SK-N-SH (cell line): ENCODE measurements at places on chromosomes 5 and 9. TPM values are rescaled to one million over a fixed set of nuclear protein-coding genes. Genes with fewer than 3 reads are reported as not detected.

DNA sequence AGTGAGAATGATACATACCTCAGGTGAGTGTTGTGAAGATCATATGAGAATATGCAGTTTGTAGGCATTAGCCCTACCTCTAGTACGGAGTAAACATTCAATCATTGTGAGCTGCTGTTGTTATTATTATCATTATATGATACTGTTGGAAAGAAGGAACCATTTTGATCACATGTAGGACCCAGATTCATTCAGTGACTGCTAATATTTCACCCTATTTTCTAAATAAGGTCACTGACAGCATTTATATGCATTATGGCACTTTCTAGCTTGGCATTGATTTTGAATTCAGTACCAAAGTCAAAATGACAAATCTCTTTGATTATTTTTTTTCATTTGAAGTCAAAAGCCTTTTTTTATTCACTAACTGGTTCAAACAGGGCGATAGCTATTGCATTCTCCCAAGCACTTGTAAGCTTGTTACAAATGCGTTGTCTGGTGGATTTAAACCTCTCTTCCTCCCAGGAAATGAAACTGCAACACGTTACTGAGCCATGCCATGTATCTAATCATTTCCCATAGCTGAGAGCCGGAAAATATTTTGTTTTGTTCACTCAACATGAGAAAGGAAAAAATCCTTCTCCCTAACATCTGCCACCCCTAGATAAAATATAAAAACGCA, 320.8 kb upstream of the SGCD start:
- no peak overlapping the region for H3K27ac ChIP-seq
- no peaks in the 10 kb centered on the region for H3K27me3 ChIP-seq
- H3K4me1 ChIP-seq, result no peaks in the 10 kb centered on the region
- H3K36me3 ChIP-seq, result no peaks in the 10 kb centered on the region
- no peak overlapping the region for H3K4me3 ChIP-seq

DNA sequence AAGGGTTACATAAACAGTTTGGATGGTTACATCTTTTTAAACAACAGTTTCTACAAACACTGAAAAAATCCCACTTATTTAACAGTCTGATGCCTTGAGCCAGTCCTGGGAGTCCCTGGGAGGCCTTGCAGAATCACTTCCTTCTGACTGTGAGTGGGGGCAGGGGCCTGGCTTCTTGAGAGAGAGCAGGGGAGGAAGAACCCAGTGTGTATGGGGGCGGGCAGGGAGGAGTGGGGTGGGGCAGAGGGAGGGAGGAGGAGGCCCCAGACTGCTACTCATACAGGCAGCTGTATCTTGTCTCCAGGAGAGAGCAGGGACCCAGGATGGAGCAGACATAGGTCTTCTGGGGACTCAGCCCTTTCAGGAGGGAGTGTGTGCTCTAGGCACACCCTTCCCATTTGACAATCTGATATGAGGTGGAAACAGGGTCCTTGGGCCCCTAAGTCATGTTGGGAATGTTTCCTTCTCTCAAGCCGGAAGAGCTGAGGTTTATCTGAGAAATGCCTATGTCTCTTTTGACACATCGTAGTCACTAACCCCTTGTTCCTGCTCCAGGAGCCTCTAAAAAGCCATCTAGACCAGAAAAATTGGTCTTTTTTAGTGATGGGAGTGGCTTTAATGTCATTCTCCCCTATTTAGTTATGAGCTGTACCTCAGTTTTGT, 52.8 kb downstream of the IRF1 start:
- no peaks in the 10 kb centered on the region for H3K36me3 ChIP-seq
- no peaks in the 10 kb centered on the region for H3K27me3 ChIP-seq
- no peak overlapping the region for H3K4me3 ChIP-seq
- peaks cover 3% of the 10 kb centered on the region; the same call in 1 of the 2 replicates for H3K4me1 ChIP-seq
- DNase-seq, result no peak

DNA sequence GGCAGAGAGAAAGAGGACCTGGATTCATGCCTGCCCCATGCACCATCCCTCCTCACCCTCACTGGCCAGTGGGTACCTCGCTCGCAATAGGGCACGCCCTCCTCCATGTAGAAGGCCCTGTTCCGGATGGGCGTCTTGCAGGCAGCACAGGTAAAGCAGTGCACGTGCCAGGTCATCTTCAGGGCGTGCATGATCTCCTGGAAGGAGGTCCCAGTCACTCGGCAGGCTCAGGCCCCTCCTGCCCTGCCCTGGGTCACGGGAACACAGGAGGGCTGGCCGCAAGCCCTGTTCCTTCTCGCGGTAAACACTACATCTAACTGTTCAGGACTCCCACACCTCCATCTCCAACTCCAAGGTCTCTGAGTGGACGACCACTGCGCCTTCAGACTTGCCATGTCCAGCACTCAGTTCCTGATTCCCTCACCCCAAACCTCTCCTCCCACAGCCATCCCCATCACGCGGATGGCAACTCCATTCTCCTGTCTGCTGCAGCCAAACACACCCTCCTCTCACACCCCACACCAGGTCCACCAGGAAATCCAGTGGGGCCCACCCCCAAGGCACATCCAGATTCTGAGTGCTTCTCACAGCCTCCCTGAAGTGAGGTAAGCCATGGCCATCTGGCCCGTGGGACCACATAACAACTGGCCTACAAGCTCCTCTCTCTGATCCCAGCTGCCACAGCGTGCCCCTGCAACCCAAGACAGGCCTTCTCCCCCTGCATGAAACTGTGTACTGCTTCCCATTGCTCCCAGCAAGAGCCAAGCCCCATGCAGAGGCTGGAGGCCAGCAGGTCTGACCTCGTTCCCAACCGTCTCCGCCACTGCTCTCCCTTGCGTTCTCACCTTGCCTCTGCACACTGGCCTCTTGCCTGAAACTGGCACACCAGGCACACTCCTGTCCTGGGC, 10.8 kb upstream of the DBN1 start:
- no peak overlapping the region for H3K4me3 ChIP-seq
- H3K27me3 ChIP-seq, result no peaks in the 10 kb centered on the region
- peaks cover 51% of the 10 kb centered on the region; the same call in 1 of the 2 replicates for H3K4me1 ChIP-seq

DNA sequence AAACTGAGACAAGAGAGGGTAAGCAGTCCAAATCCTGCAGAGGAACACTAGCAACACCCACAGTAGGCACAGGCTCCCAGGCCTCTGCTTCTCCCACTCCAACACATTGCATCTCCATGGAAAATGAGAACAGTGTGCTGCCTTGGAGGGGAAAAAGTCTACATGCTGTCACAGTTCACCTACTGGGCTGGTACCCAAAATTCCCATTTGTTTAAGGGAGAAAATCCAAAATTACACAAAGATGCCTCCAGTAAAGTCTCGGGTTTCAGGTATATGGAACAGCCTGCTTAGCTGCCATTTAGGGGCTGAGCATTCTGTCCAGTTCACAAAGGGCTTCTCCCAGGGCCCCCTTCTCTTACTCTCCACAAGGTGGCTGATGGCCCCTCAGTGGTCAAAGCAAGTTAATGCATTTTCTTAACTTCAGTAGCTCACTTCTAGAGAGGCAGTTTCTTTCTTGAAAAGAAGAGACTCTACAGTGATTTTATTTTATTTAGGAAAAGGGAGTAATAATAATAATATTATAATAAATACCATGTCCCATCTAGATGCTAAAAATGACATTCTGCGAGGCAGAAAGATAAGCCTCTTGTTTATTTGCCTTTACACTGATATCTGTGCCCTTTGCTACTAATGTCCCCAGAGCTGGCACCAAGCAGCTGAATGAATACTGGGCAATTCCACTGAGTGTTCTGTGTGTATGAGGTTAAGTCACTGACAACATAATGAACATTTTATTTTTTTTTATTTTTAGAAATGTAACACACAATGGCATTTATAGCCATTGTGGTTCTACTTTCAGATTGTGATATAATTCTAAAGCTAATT, 89.4 kb downstream of the RGS7BP start:
- H3K4me1 ChIP-seq, result no peaks in the 10 kb centered on the region
- peaks cover 16% of the 10 kb centered on the region; the same call in 1 of the 2 replicates for H3K27me3 ChIP-seq
- H3K4me3 ChIP-seq, result no peak overlapping the region
- H3K27ac ChIP-seq, result no peak overlapping the region

DNA sequence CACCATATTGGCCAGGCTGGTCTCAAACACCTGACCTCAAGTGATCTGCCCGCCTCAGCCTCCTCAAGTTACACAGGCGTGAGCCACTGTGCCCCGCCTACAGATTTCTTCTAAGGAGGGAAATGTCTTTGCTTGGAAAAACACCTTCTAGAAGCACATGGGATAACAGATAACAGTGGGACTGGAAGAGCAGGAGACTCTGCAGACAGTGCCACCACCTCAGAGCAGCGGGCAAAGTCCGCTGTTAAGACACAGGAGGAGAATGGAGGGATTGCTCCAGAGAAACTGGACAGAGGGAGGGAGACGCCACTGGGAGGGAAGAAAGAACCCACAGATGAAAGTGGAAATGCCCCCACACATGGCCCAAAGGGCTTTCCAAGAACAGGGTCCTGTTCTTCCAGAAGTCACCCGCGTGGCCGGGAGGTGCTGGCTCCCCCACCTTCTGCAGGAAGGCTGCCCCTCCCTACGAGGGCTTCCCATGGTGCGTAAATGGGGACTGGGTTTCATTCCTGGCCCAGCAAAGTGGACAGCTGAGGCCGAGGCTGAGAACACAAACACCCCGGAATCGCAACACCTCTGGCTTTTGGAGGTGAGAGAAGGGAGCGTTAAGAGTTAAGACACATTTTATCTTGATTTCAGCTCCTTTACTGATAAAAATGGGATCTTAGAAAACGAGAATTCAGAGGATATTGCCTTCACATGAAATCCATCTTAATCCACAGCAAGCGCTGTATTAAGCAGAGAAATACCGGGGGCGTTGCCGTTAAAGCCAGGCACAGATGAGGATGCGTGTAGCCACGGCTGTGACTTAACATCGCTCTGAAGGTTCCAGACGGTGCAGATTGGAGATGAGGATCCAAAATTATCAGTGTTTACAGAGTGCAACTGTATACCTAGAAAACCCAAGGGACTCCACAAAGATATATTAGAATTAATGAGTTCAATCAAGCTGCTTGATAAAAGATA, 11.2 kb downstream of the ADAMTS2 start:
- no peaks in the 10 kb centered on the region for H3K36me3 ChIP-seq
- H3K27ac ChIP-seq, result no peak overlapping the region
- no peak for DNase-seq
- no peak overlapping the region for H3K4me3 ChIP-seq

DNA sequence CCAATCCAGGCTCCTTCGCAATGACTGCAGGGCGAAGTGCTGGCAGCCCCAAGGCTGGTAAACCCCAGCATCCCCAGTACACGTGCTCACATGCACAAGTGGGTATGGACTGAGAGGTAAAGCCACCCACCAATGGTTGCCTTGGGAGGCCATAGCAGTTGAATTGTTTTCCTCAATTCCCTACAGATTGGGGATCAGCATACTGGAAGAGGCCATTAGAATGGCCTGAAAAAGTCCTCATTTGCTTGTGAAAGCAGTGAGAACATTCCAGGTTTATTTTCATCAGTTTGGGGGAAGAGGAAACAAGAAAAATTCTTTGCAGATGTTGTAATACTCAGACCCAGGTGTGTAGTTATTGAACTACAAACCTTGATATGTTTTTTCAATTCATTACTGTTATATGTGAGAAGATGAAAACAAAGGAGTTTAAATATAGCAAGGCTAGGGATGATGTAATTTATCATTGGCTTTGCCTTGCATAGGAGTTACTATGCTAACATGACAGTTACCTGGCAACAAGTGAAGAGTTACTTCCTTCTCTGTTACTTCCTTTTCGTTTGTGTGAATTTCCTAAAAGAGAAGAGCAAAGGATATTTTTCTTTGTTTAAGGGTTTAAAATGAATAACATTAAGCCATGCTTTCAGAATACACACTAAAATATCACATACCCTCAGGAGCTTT, 36.4 kb downstream of the MTMR12 start:
- H3K36me3 ChIP-seq, result peaks cover 9% of the 10 kb centered on the region
- H3K27ac ChIP-seq, result peak overlapping the region; percentile 38
- DNase-seq, result no peak
- no peak overlapping the region for H3K4me3 ChIP-seq
- H3K27me3 ChIP-seq, result no peaks in the 10 kb centered on the region
- H3K4me1 ChIP-seq, result no peaks in the 10 kb centered on the region

TNFSF8 gene
- polyA plus RNA-seq, result not detected in 2 replicates

OGN gene
- 0.03 TPM in 2 replicates for polyA plus RNA-seq
